ENCODE measurements at places on chromosomes 7 and 10. TPM values are rescaled to one million over a fixed set of nuclear protein-coding genes. Genes with fewer than 3 reads are reported as not detected.

DNA sequence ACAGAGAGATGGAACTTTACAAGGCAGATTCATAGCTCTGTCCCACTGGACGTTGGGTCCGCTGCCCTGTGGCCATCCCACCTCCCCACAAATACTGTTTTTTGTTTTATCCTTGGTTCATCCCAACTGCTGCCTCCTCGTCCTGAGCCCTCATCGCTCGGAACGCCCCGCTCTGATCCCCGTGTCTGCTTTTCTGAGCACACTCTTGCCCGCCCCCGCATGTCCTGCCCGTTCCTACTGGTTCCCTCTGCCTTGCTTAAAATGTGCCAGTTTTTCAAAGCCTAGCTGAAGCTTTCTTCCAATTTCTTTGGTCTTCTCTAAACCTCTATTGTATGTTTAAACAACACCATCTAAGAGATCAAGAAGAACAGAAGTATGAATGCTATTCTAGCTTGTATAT, 19.4 kb downstream of the RNF32 start:
- DNase-seq, result no peak

The SFMBT2 gene
- 38.3 TPM for total RNA-seq

- DNase-seq, result no peak
Observed at GRCh38 chr10:10141782-10142382, 875.8 kb upstream of the CELF2 start.

GRCh38 chr10:71316786-71317160, 2.3 kb upstream of the SLC29A3 start:
- no peak for DNase-seq

DNA sequence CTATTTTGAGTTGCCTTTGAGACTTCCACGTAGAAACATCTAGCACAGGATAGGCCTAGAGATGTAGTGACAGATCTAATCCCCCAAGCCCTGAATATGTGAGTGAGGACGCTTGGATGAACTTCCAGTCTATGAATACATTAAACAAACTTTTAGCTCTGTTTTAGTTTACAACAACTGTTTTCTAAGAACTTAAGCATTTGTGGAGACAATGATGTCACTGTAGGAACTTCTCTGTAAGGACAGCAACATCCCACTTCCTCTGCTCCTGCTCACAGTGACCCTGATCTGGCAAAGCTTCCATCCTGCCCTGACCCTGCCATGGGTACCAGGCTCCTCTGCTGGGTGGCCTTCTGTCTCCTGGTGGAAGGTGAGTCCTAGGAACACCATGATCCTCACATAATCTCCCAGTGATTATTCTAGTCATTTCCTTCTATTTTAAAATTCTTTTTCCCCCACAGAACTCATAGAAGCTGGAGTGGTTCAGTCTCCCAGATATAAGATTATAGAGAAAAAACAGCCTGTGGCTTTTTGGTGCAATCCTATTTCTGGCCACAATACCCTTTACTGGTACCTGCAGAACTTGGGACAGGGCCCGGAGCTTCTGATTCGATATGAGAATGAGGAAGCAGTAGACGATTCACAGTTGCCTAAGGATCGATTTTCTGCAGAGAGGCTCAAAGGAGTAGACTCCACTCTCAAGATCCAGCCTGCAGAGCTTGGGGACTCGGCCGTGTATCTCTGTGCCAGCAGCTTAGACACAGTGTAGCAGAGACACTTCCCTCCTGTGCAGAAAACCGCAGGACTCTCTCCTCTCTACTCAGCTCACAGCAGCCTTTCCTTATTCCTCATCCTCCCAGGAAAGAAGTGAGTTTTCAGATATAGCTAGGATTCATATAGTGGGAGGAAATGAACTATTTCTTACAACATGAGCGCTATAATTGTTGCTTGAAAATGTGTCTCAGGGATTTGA, 194.4 kb upstream of the PRSS1 start:
- no peak for DNase-seq

The EPC1 gene
- 89.0 TPM for total RNA-seq

- no peak for DNase-seq
Observed at GRCh38 chr10:125584954-125585353, 98.0 kb downstream of the TEX36 start.

The SPDYE6 gene
- total RNA-seq, result not detected

GRCh38 chr10:91893051-91893450, 16.2 kb downstream of the FGFBP3 start:
- DNase-seq, result no peak

GRCh38 chr7:155337946-155338631, 40.4 kb downstream of the INSIG1 start:
- DNase-seq, result no peak

Data from T-cell (primary cell).